Activated CD4-positive, alpha-beta memory T cell treated with anti-CD3 and anti-CD28 coated beads for 36 hours (primary cell): ENCODE measurements at places on chromosomes 2 and 18.

DNA sequence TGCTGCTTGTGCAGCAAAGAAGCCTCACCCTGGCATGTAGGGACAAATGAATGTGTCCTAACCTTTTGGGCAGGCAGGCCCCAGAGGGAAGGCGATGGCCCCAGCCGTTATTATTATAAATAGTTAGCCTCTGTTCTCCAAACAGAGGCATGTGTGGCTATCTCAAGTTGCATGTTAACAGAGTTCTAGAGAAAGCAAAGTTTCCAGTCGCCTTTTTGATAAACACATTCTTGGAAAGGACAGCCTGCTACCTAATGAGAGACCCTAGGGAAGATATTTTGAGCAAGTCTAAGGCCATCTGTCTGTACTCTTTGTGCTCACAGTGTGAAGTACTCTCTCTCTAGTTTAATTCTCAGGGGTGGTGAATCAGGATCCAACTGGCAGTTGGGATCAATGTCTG, 97.4 kb upstream of the FHL2 start:
- peaks cover 3% of the 10 kb centered on the region for H3K36me3 ChIP-seq
- H3K4me1 ChIP-seq = no peaks in the 10 kb centered on the region

DNA sequence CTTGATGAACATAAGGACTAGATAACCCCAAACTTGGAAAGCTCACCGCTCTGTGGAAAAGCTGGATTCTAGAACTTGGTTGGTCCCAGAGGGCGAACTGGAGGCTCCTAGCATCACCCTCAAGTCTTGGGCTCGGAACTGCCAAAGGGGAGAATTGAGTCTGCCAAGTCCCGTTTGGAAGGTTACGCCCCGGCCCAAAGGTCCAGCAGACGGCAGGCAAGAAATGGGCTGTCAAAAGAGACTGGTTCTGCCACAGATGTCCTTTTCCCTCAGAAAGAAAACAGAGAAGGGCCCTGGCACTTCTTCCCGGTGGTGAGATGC, 182.2 kb downstream of the ANAPC1 start:
- peaks cover 58% of the 10 kb centered on the region for H3K4me1 ChIP-seq
- no peak overlapping the region for H3K4me3 ChIP-seq
- H3K27me3 ChIP-seq = peaks cover 3% of the 10 kb centered on the region
- H3K36me3 ChIP-seq = no peaks in the 10 kb centered on the region
- H3K27ac ChIP-seq = peak overlapping the region; percentile 44

- H3K36me3 ChIP-seq = no peaks in the 10 kb centered on the region
- peaks cover 3% of the 10 kb centered on the region for H3K27me3 ChIP-seq
- no peak for DNase-seq
- peaks cover 11% of the 10 kb centered on the region for H3K4me1 ChIP-seq
- H3K27ac ChIP-seq = no peak overlapping the region
These were observed 46.7 kb downstream of the FBXO48 start for GRCh38 chr2:68420254-68420910.

DNA sequence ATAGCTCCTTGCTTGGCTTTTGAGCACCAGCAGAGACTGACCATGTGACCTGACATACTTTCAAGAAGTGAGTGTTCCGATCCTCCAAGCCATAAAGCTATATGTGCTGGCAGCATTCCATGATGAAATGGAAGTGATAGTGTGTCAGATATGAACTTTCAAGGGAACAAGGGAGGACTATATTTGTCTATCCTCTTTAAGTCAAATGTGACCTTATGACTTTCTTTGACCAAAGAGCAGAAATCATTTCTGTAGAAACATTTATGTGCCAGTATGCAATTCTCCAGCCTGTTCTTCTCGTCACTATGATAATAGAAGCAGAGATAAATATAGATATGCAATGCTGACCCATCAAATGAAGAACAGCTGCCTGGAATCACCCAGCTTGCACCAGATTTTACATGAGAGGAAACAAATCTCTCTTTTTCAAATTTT, 14.4 kb downstream of the HYCC2 start:
- H3K4me3 ChIP-seq = no peak overlapping the region
- DNase-seq = no peak
- no peaks in the 10 kb centered on the region for H3K27me3 ChIP-seq
- H3K36me3 ChIP-seq = peaks cover 15% of the 10 kb centered on the region
- H3K27ac ChIP-seq = no peak overlapping the region

DNA sequence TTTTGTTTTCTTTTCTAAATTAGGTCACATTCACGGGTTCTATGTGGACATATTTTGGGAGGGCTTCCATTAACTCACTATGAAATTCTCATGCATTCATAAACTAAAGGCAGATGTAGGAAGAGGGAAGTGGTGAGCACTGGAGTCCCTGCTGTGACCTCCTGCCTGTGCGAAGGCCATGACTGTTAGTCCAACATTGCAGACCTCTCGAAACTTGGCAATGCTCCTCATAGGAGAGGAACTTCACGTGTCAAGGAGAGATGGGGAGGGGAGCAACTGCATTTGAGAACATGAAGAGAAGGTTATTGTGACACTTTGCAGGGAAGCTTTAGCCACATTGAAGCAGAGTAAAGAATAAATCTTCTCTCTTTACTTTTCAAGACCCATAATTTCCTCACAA, 126.4 kb upstream of the HNMT start:
- H3K27me3 ChIP-seq = peaks cover 4% of the 10 kb centered on the region
- no peak for DNase-seq
- no peaks in the 10 kb centered on the region for H3K36me3 ChIP-seq
- H3K27ac ChIP-seq = no peak overlapping the region
- no peak overlapping the region for H3K4me3 ChIP-seq
- no peaks in the 10 kb centered on the region for H3K4me1 ChIP-seq
